ENCODE measurements at places on chromosomes 2 and 18.

GRCh38 chr2:43026426-43027096 is 199.8 kb downstream of the ZFP36L2 start:
- DNase-seq = no peak

DNA sequence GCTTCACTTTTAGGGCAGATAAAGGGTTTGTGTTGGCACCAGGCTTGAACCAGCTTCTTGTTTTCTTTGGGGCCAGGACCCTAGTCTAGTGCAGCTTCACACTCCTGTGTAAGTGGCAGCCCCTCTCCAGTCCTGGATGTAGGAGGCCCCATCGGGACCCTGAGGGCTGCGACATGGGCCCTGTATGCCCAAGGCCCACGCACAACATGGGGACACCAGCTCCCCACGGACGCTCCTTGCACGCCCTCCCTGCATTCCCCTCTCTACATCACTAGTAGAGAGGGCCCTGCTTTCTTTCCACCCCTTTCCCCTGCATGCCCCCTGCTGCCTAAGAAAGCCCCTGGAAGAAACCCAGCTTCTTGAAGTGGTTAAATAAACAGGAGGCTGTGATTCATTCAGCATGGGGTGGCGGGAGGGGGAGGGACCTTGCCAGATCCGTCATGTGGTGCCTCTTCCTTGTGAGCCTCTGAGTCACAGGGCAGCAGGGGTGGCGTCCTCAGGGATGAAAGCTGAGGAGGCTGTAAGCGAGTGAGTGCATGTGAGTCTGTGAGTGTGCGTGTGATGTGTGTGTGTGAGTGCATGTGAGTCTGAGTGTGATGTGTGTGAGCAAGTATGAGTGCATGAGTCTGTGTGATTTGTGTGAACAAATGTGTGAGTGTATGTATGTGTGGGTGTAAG is 42.5 kb downstream of the COPS8 start:
- peak; percentile 28 for DNase-seq

DNA sequence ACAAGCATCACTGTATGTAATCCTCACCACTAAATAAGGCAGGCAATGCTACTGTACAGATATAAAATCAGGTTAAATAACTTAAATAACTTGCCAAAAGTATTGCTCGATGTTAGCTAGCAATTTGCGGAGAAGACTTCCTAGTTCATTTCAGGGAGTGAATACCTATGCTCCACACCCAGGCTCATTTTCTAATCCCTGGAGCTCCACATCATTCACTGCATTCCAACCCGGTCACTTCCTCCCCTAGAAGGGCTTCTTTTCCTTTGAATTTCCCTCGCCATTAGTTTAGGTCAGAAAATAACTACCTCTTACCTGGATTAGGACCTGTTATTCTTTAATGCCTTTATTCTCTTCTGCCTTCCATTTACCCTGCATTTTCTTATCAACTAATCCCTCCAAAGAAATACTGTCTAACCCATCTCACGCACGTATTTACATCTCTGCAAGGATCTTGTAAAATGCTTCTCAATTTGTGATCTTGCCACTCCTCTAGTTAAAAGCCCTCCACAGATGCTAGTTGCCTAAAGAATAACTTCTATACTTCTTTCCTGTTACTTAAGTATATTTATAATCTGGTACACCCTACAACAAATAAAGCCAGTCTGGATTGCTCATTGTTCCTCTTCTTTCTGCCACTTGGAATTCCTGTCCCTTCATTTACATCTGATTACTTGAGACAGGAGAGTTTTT is 599.8 kb downstream of the NRXN1 start:
- DNase-seq = no peak

- no peak for DNase-seq
Observed at GRCh38 chr2:109466674-109467575, 146.8 kb downstream of the SEPTIN10 start.

- peak; percentile 23 for DNase-seq
Observed at GRCh38 chr2:42663106-42663780, 94.8 kb downstream of the MTA3 start.

DNA sequence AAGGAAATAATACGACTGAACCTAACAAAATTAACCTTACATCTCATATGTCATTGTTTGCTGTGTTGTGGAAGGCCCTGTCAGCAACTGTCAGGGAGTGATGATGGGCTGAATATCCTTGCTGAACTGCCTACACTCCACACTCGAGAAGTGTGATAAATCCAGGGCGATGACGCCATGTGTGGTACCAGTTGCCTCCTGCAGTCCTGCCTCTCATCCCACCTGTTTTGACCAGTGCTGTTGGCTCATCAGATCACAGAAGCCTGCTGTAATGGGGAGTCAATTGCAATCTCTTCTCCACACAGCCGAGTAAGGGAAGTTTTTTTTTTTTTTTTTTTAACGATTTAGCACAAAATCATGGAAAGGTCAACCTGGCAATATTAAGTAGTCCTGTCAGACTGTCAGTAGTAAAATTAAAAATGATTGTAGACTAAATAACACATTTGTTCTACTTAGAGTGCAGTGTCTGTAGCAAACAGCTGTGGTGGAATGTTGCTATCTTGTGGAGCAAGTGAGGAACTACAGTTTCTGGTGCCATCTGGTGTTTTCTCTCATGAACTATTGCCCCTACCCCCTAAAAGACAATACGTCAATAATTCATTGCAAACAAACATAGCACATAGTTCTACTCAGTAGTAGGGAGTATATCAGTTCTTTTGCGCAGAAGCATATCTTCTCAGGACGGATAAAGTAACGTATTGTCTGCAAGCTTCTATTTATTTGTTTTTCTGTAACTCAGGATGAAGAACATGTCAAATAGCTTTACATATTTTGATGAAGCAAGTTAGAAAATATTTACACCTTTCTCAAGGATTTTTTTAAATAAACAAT is 347.6 kb downstream of the CTNNA2 start:
- DNase-seq = no peak

GRCh38 chr18:10315522-10315921 is 138.9 kb upstream of the APCDD1 start:
- DNase-seq = no peak

GRCh38 chr2:178223806-178224205 is 29.5 kb downstream of the OSBPL6 start:
- no peak for DNase-seq

DNA sequence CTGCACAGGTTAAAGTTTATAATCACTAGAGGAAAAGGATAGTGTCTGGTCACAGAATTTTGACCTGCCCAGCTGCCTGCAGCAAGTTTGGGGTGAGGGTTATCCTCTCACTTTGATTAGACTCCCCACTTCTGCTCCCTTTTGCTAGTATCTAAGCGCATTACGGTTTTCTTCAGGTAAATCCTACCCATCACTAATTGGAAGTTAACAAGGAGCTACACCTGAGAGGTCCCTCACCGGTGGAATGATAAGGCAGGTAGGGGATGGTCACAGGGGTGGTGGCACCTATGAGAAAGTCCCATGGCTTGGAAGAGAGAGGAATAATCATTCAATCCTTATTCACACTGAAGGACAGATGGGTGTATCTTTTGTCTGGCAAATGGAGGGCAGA is 7.6 kb downstream of the BCL2 start:
- no peak for DNase-seq

- no peak for DNase-seq
Observed at GRCh38 chr2:125652280-125652679, 1003.7 kb upstream of the GYPC start.

GRCh38 chr2:47504174-47504810 is 101.3 kb downstream of the MSH2 start:
- no peak for DNase-seq

GRCh38 chr2:37629529-37629928 is 41.9 kb downstream of the CDC42EP3 start:
- DNase-seq = no peak

- DNase-seq = no peak
Observed at GRCh38 chr18:30450927-30451326, 591.6 kb downstream of the DSC3 start.

DNA sequence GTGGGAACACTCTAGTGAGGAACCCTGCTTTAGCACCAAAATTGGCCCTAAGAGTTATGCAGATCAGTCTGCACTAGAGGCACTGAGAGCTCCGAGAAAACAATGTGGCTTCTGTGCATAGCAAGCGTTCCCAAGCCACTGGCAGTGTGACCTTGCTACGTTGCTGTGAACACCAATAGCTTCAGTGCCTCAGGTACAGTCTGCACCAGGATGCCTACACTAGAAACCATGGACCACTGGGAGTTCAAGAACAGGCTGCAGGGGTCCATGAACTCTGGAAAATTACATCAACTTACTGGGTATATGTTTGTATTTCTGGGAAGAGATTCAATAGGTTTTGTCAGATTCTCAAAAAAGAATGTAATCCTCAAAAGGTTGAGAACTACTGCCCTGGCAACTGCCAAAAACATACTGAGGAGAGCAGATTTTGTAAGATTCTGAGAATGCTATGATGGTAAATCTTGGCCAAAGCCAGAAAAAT is 18.3 kb upstream of the SP3 start:
- DNase-seq = no peak

DNA sequence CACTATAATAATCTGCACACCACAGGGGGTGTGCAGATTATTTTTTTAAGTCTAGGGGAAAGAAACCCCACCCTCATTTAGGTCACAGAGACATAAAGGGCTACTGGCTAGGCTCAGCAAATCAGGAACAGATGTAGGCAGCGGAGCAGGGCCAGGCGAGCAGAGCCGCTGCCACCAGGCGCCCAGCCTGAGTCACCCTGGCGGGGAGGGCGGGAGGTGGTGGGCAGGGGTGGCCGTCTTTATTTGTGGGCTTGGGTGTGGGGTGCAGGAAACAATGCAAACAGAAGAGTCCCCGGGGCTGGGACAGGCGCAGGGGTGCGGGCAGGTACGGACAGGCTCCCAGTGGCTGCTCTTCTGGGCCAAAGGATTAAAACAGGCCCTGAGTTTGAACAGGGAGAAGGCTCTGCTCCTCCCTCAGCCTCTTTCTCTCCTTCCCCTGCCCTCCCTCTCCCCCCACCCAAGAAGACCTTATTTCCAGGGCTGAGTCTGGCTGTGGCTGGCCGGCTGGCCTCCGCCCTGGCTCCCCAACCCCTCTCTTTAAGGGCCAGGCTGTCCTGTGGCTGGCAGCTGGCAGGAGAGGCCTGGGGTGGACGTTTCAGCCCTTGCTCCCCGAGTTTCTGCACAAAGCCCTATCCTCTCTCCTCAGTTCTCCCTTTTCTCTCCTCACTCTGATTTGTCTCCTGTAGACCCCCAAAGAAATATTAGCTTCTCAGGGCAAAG is 142.9 kb upstream of the SMAD2 start:
- DNase-seq = no peak

- DNase-seq = no peak
Observed at GRCh38 chr2:10957391-10957790, 45.7 kb downstream of the KCNF1 start.

DNA sequence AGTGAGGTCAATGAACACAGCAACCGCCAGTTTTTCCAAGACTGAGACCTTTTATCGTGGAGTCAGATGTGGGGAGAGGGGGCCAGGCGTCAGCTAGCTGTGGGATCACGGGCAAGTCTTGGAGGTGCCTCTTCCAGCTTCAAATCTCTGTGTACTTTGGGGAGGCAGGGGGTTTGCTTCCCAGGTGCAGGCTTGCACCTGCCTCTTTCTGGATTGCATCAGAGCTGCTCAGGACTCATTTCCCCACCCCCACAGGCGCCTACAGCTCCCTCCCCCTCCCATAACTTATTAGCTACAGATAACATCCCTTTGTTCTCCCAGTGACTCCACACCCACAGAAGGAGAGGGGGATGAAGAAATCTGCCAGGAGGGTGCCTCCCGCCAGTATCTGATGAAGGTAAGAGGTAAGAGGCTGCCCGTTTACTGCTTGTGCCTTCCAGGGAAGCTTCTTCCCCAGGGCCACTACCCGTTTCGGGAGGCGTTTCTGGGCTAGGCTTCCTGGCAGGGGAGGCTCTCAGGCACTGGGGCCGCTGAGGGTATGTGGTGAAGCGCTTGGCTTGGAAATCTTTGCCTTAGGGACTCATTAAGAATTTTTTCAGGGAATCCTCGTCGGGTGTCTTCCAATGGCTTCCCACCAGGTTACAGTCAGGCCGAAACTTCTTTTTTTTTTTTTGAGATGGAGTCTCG is 18.8 kb upstream of the MRPL33 start:
- no peak for DNase-seq

GRCh38 chr2:207502577-207503198 is 27.1 kb upstream of the CREB1 start:
- DNase-seq = no peak

All from LNCaP clone FGC (cell line).